ENCODE measurements at places on chromosomes 4 and X. TPM values are rescaled to one million over a fixed set of nuclear protein-coding genes. Genes with fewer than 3 reads are reported as not detected.

Gene EPGN
- not detected for polyA plus RNA-seq

Gene P2RY8
- 15.0 TPM for polyA plus RNA-seq

Gene H2BW2
- not detected for polyA plus RNA-seq

Gene XAGE1A
- polyA plus RNA-seq: not detected

Gene TKTL2
- polyA plus RNA-seq: not detected

Gene F8A2
- not detected for polyA plus RNA-seq

Gene ARX
- not detected for polyA plus RNA-seq

Gene NAT8L
- not detected for polyA plus RNA-seq

Gene NDNF
- 1.2 TPM for polyA plus RNA-seq

Gene HTRA3
- polyA plus RNA-seq: 3.6 TPM

Gene AR
- polyA plus RNA-seq: 0.42 TPM

Gene GLRB
- polyA plus RNA-seq: 1.1 TPM

Gene CXCL11
- not detected for polyA plus RNA-seq

Gene HERC5
- polyA plus RNA-seq: 1.4 TPM

Gene GYPB
- polyA plus RNA-seq: not detected

Gene GC
- not detected for polyA plus RNA-seq
